ENCODE measurements at places on chromosomes 1 and 21.

DNA sequence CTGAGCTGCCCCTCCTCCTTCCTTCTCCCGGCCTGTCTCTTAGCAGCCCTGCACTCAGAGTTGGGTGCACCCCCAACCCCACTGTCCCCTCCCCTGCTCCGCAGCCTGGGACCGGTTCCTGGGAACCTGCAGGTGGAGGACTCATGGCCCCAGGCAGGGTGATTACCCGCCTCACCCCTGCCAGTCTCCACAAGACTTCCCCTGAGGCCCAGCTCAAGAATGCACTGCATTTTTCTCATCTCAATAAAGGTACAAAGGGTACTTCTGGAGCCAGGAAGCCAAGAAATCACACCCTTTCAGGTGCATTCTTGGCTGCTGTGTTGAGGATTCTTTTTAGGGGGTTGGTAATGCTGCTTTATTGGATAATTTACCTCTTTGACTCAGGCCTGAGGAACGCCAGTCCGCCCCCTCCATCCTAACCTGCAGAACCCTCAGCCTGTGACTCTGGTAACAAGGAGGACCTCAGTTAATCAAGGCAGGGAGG, 126.3 kb upstream of the TMPRSS2 start:
- DNase-seq = no peak

DNA sequence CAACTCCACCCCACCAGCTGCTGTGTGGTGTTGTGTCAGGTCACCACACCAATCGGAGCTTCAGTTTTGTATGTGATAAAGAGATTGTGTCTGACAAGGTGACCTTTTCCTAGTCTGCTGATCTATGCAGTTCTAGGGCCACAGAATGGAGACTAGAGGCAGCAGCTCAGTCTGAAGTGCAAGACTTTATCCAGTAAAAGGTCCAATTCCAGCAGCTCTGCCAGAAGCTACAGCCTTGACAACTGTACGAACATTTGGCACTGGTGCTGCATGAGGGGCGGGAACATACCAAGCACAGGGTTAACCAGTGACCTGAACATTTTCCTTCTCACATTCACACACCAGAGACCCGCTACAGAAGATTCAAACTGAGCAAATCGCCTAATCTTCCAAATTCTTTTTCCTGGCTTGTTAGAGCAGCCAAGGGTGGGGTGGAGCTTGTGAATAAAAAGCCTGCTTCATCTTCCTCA, 9.3 kb downstream of the FMO1 start:
- no peak for DNase-seq

- DNase-seq = no peak
These were observed 452.5 kb downstream of the SIPA1L2 start for GRCh38 chr1:232177438-232177837.

GRCh38 chr1:34918386-34918976, 11.0 kb downstream of the DLGAP3 start:
- DNase-seq = no peak

- no peak for DNase-seq
These were observed 132.0 kb upstream of the ZBTB40 start for GRCh38 chr1:22319608-22320007.

GRCh38 chr1:247574664-247575063, 13.5 kb upstream of the OR2G2 start:
- no peak for DNase-seq

DNA sequence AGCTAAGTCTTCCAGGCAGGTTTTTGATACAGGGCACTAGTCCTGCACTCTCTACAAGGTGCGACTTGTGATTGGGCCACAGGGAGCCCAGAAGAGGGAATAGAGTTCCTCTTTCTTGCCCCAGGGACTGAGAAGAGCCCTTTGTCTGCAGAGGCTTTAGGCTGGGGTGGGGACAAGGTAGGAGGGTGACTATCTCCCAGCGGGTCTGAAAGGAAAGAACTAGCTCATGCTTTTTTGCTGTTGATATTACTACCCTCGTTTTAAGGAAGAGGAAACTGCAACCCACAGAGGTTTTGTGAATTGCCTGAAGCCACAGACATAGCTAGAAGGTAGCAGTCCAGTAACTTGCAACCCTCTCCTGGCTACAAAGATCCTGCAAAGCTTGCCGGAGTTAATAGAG, 615.2 kb downstream of the MATN1 start:
- DNase-seq = no peak

GRCh38 chr1:14678011-14678638, 79.6 kb downstream of the KAZN start:
- DNase-seq = no peak

- no peak for DNase-seq
These were observed 28.5 kb upstream of the PLXNA2 start for GRCh38 chr1:208272713-208273112.

GRCh38 chr1:79380078-79380477, 373.5 kb upstream of the ADGRL4 start:
- no peak for DNase-seq

DNA sequence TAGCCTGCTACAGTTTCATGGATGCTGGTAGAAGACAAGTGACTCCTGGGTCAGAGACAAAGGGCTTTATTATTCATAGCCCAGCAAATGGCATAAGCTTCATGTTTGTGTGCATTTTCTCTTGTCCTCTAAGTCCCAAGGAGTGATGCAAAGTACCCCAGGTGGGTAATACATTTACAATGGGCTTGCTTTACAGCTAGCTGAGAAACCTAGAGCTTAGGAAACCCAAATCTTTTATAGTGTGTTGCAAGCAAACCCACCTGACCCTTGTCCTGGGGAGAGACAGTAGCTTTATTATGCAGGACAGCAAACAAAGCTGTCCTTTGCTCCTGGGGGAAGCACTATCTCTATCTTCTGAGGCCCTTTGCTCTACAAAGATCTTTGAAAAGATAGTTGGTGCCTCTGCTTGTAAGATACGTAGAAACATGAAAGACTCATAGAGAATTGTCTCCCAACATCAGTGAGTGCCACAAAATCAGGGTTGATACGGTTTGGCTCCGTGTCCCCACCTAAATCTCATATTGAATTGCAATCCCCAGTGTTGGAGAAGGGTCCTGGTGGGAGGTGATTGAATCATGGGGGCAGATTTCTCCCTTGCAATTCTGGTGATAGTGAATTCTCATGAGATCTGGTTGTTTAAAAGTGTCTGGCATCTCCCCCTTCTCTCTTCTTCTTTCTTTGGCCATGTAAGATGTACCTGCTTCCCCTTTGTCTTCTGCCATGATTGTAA, 315.8 kb upstream of the USP24 start:
- DNase-seq = no peak

GRCh38 chr1:35876988-35877387, 6.0 kb upstream of the AGO1 start:
- DNase-seq = no peak

DNA sequence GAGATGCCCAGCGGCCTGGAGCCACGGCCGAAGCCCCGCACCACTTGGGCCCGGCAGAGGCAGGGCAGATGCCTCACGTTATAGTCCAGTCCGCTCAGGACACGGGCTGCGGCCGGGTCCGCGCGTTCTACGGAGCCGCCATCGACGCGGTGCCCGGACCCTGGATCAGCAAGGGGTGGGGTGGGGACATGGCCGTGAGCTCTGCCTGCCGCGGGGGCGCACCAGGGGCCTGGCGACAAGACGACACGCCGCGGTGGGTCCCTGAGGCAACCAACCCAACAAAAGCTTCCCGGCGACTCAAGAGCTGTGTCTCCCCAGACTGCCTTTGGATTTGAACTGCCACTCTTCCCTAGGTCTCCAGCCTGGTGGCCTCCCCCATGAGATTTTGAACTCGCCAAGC, 211.4 kb upstream of the GREM2 start:
- no peak for DNase-seq

- DNase-seq = no peak
These were observed 44.8 kb downstream of the SNX7 start for GRCh38 chr1:98706173-98706843.

GRCh38 chr1:233406339-233406960, 78.9 kb downstream of the MAP3K21 start:
- no peak for DNase-seq

DNA sequence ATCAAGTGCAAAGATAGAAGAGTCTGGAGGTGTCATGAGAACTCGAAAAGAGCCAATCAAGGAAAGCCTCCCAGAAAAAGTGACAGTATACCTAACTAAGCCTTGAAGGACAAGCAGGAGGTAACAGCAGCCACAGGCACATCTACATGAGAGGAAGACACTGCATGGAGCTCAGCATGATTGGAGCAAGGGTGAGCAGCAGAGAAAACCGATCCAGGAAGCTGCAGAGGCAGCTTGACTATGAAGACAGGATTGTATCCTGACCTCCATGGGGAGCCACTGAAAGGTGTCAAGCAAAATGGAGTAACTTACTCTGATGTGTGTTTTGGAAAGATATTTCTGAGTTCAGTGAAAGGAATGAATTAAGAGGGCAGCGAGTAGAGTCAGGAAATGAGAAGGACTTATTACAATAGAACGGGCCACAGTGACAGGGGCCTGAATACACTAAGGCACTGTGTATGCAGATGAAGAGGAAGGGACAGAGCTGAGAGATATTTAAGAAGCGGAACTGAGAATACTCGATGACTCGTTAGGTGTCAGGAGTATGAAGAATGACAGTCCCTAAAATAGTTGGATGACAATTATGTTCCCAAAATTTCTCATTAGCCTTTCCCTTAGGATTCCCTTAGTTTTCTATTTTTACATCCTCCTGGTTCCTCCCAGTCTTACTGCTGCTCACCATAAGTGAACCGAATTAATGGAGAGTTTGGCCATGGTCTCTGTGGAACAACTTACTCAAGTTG, 139.3 kb upstream of the NFIA start:
- no peak for DNase-seq

DNA sequence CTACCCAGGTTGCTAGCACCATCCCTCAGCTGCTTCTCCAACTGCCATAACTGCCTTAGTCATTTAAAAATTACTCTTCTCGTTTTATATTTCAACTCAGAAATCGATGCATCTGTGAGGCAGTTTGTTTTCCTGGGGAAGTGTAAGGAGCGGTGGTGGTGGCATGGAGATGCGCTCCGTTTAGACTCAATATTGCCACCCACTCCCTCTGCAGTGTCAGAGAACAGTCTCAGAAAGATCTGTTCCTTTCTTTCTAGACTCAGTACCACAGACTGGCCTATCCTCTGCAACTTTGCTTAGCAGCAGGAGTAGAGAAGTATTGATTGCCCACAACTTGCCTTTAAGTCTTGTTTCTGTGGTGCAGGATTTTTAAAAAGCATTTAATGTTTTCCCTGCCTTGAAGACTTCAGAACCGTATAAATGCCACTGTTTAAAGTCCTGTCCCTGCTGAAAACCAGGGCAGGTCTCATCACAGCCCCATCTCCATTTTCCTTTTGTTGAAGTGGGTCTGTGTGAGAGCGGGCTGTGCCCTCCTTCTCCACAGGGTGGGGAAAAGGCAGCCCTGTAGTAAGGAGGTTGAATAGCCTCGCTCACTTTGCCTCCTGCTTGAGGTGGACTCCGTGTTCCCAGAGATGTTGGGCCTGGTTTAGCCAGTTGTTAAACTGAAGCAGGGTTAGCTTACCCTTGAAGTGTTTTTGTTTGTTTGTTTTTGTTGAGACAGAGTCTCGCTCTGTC, 105.2 kb downstream of the NFIA start:
- DNase-seq = no peak

- DNase-seq = no peak
These were observed 3.7 kb upstream of the ACADM start for GRCh38 chr1:75720820-75721219.

GRCh38 chr1:161954466-161954865, 69.2 kb downstream of the OLFML2B start:
- no peak for DNase-seq

GRCh38 chr21:31348188-31348587, 4.1 kb upstream of the TIAM1 start:
- no peak for DNase-seq

GRCh38 chr1:183164340-183164739, 21.7 kb upstream of the LAMC2 start:
- no peak for DNase-seq

DNA sequence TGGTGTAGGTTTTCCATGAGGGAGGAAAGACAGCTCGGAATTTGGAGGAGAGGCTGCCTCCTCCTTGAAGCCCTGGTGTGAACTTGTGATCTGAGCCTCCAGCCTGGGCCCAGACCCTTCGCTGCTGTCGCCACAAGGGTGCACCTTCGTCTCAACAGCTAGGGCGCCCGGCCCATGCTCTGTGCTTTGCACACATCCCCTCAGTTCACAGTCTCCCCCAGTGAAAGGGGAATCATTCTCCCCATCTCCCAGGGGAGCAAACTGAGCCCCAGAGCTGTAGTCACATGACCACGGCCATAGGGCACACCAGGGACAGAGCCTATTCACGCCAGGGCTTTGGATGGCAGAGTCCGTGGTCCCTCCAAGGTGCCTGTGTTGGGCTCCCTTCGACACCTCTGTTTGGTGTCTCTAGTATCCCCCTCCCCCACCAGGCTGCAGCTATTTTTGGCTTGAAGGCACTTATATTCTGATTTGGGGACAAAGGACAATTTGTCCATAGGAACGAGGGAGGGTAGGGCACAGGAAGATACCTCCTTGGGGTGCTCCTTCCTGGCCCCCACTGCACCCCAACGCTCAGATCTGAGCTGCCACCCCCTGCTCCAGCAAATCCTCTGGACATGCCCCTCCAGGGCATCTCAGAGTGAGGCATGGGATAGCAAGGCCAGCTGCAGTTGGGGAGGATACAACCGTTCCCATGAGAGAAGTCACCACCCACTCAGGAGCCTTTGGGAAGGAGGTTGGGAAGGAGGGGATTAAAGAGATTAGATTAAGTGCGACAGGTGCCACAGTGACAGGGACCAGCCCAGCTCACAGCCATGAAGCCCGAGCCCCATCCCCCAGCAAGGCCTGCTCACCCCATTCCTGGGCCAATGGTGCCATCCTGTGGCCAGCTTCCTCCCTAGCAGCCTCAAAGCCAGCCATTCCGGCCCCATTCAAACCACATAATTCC, 15.7 kb downstream of the MATN1 start:
- peak; percentile 67 for DNase-seq

DNA sequence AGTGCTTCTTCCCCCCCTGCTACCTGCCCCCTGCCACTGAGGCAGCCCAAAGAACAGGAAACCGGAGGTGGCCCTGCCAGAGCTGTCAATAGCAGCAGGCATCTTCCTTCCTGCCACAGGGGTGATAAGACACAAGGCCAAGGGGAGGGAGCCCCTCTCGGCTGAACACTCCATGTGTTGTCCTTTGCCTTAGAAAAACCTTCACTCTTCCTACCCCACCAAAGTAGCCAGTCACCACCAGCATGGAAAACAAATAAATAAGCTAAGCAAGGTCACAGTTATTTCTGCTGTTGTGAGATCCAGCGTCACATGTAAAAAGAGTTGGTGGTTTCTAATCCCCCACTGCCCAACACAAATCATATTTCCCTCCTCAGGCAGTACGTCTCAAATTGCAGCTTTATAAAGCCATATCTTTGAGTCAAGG, 104.8 kb upstream of the DPT start:
- peak; percentile 17 for DNase-seq

GRCh38 chr1:245859493-245860114, 647.5 kb downstream of the SMYD3 start:
- no peak for DNase-seq

DNA sequence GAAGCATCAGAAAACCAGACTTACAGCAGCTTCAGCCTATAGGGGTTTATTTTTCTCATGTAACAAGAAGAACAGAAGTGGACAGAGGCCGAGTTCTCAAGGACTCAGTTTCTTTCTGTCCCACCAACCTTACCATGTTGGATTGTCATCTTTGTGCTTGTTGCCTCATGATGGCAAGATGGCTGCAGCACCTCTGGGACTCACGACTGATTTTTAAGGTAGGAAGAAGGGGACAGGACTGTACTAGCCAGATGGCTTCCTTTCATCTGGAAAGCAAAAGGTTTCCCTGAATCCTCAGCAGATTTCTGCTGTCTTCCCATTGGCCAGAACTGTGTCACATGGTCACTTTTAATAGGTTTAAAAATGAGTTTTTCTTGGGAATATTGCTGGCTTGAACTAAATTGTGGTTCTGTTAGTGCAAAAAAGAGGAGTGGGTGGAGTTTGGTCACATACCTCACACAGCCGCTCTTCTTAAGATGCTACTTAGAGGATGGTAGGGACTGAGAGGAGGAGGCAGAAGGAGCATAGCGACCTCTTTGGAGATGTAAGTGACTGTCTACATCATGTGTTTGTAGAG, 48.1 kb upstream of the ENAH start:
- no peak for DNase-seq
